ENCODE measurements at places on chromosomes 7 and 10.

- DNase-seq, result no peak
Measured at GRCh38 chr10:62352356-62352970, 21.7 kb upstream of the ZNF365 start.

- no peak for DNase-seq
Measured at GRCh38 chr7:7550663-7551062, 15.0 kb upstream of the COL28A1 start.

DNA sequence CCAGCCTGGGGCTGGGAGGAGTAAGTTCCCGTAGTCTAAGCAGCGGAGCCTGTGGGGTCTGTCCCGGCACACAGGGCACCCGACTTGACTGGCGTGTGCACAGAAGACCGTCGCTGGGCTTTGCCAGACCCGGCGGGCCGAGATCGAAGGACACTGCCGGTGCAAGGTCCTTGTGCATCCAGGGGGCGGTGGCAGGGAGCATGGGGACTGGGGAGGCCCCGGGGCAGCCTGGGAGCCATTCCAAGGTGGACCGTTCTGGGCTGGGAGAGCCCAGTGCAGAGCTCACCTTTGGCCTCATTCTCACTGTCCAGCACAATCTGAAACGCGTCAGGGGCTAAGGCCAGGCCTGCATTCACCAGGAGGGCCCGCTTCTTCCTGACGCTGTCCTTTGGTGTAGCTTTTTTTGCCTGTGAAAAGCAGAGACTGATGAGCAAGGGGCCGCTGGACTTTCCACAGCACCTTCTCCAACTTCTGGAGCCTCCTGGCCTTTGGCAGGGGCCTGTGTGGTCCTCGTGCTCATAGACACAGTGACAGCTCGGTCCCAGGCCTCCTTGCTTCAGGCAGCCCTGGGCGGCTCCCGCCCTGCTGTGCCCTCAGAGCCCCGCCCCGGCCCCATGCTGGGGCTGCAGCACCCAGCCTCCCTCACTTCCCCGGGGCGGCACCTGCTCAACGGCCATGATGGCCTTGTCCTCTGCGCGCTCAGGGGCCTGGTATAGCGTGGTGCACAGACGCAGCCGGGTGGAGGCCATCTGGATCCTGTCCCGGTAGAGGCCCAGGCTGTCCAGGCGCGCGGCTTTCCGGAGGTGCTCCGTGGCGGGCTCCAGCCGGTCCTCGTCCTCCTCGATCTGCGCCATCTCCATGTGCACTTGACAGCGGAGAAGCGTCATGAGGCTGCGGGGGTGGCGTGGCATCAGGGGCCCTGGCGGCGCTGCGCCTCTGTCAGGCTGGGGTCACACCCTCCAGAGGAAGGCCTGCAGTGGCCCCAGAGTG is 20.3 kb downstream of the CFAP46 start:
- DNase-seq, result no peak

DNA sequence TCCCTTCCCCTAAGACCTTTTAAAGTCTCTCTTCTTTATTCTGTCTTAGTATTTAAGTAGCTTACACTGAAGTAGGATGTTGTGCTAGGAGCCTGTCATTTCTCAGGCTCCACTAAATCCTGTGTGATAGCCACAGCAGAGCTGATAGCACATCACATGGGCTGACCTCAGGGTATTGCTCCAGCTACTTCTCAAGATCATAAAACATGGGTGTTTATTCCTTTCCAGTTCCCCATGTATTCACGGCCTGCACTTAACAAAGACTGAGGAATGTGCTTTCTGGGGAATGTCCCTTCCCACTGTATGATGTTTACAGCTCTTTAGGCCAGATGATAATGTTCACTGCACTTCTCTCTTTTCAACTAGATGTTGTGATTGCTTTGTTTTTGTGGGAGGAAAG is 1086.8 kb downstream of the KCNMA1 start:
- DNase-seq, result no peak

DNA sequence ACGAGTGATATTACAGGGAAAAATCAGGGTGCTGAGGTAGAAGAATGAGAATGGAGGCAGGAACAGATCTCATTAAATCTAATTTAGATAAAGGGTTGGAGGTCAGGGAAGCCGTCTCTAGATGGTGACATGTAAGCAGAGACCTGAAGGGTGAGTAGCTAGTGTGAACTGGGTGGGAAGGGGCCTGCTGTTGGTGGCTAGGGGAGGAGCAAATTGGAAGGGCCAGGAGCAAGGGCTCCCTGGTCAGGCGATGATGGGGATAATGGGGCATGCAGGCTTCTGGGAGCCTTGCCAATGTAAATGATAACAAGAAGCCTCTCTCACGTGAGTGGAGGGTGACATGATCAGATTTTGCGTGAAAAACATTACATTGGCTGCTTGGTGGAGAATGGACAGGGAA is 76.3 kb downstream of the WDFY4 start:
- DNase-seq, result no peak

DNA sequence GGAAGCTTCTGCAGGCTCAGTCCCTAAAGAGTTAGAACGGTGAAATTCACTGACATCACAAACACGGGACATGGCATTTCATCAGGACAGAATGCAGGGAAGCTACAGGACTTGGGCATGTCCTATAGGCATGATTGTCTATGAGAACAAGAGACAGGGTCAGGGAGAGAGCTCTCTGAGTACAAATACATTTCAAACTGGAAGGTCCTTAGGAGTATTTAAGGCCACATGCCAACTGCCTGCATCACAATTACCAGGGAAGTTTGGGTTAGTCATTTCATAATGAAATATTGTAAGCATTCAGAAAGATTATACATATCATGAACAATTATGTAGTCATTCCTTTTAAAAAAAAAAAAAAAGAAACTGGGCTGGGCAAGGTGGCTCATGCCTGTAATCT is 71.3 kb downstream of the CREB3L2 start:
- DNase-seq, result no peak

Measured in activated T-cell treated with anti-CD3 and anti-CD28 coated beads, Interleukin-2, amount 50 U/mL, for 1 hour (primary cell).